ENCODE measurements at places on chromosomes 2 and 18.

DNA sequence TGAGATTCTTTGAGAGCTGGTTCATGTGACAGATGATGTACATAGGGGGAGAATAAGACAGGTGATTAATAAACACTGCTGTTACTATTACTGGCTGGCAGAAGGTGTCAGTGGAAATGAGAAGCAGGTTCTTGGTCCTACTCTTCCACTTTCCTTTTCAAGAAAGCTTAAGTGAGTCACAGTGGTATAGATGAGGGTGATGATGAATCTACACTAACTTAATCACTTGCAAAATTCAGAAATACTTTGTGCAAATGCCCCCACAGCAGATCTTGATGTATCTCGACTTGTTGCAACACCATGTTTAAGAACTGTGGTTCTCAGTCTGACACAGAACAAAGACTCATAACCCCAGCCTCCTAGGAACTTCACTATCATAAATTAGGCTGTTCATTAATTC lies 35.9 kb upstream of the MGAT5 start:
- DNase-seq, result no peak

DNA sequence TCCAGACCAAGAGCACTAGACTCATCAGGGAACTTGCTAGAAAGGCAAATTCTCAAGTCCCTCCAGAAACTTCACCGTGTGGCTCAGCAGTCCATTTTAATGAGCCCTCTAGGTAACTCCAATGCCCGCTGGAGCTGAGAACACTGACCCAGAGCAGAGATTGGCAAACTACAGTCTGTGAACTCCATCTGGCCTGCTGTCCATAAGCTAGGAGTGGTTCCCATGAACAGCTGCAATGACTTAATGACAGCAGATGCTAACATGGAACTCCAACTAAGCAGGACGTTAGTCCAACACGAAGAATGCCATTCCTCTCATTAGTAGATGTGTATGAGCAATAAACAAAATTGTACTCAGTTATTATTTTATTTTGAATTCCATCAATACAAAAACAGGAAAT lies 371.9 kb downstream of the STK39 start:
- DNase-seq, result no peak

- DNase-seq, result no peak
Observed at GRCh38 chr2:74436111-74436805, 5.5 kb downstream of the RTKN start.

DNA sequence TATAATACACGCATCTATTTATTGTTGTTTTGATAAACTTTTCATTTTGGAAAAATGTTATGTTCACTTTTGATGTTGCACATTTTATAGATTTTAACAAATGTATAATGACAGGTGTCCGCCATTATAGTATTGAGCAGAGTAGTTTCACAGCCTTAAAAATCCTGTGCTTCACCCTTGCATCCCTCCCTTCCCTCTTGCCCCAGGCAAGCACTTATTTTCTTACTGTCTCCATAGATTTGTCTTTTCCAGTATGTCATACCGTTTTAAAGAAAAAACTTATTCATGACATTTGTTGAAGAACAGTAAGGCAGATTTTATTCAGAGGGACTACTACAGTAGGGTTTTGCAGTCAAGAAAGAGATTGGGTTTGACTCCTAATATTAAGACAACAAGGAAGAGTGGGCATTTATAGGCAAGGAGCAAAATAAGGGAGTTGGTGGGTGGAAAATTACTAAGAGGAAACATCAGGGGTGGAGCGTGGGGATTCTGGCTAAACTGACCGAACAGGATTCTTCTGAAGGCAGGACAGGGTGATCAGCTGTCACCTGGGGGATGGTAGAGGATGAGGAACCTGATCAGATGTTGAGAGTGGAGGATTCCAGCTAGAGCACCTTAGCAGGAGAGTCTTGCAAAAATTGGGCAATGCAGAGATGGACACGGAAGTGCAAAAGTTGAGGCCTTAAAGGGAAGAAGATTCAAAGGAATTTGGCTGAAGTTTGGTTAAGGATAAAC lies 108.8 kb downstream of the NCK2 start:
- no peak for DNase-seq

- DNase-seq, result no peak
Observed at GRCh38 chr18:75057169-75057960, 151.6 kb downstream of the PTGR3 start.

DNA sequence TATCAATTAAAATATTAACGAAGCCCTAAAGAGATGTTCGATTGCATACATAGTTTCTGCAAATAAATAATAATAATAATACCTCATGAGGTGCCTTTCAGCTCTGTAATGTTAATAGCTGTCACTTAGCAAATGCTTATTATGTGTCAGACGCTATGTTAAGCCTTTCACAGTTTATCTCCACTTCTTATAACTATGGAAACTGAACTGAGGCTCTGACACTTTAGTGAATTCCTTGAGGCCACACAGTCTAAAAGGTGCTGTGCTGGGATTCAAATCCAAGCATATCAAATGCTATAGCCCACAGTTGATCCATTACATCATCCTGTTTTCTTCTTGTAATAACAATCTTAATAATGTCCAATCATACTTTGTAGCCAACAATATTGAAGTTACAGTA lies 1571.5 kb upstream of the NXPH2 start:
- DNase-seq, result no peak

- DNase-seq, result no peak
Observed at GRCh38 chr2:190063624-190064023, 1.1 kb upstream of the MSTN start.

GRCh38 chr2:8006181-8006580 lies 675.7 kb upstream of the ID2 start:
- DNase-seq, result no peak

DNA sequence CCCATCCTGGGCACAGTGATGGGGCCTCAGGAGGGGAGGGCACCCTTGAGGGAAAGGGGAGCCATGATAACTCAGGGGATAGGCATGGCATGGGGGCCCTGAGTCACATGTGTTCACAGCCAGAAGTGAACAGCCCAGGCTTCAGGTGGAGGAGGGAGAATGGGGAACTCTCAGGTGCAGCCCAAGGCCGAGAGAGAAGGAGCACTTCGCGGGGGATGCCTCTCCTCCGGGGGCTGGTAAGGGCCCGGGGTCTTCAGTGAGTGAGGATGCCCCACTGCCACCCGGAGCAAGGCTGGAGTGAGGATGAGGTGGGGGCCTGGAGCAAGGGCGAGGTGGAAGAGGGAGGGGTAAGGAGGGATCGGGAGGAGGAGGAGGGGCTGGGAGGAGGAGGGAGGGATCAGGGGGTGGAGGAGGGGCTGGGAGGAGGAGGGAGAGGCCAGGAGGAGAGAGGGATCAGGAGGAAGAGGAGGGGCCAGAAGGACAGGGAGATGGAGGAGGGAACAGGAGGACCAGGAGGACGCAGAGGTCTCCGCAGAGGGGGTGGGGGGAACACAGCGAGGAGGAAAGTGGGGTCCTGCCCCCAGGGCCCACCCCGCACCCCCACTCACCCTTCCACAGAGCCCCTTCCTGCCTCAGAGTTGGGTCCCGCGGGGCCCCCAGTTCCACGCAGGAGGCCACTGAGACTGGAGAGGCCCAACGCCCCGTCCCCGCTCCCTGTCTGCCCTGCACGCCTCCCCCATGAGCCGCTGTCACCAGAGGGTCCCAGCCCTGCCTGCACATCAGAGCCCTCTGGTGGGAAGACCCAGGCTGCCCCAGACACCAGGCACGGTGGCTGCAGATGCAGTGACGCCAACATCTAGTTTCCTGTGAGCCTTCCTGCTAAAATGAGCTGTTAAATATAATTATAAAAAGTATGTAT lies 42.8 kb downstream of the RAMP1 start:
- no peak for DNase-seq

- DNase-seq, result no peak
Observed at GRCh38 chr2:211447548-211447947, 891.1 kb downstream of the CPS1 start.

- DNase-seq, result no peak
Observed at GRCh38 chr2:237180987-237181386, 95.3 kb downstream of the COPS8 start.

GRCh38 chr2:71852141-71852711 lies 295.4 kb downstream of the CYP26B1 start:
- no peak for DNase-seq

- no peak for DNase-seq
Observed at GRCh38 chr2:187177253-187177652, 270.8 kb downstream of the CALCRL start.

DNA sequence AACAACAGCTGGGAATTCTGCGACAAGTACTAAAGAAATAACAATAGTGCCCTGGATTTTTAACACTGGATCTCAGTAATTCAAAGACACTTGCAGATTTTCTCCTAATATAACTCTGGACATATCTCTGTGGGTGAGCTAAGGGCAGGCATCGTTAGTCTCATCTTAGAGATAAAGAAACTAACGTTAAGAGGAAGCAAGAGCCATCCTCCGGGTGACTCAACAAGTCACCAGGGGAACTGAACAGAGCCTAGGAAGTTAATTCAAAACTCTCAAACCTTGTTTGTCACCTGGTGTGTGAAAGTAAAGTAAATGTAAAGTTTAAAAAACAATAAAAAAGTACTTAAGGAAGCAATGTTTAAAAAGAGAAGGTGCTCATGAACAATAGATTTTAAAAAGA lies 41.6 kb upstream of the NRP2 start:
- DNase-seq, result no peak

- no peak for DNase-seq
Observed at GRCh38 chr2:179561702-179562101, 297.1 kb upstream of the SESTD1 start.

GRCh38 chr18:32773382-32773712 lies 524 bp upstream of the KLHL14 start:
- no peak for DNase-seq

DNA sequence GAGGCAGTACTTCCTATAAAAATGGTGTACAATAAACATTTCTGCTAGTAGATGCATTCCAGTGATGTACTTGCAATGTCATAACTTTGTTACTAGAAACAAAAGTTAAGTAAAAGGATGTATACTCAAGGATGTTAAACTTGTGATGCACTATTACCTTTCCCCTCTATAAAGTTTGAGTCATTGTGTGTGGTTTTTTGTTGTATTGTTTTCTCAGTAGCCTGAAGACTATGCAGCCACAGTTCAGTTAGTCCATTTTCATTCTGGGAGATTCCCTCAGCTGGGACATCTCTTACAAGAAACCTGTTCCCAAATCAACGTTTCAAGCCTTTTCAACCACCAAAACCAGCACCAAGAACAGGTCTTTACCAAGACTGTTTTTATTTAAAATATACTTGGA lies 5.6 kb downstream of the ATP5MC3 start:
- DNase-seq, result no peak

DNA sequence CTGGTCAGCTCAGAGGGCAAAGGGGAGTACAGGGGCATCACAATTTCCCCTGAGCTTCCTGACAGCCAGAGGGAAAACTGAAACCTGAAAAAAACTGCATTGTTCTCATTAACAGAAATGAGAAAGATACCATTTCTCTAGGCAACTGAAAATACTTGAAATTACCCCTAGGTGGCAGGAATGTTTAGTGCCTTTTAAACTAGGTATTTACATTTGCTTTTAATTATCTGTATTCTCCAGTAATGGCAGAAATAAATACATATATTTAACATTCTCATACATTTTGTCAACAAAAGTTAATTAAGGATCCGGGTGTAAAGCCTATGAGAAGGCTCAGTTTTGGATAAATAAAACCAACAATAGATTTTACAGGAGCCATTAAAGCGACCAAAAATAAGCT lies 34.5 kb downstream of the RPL31 start:
- no peak for DNase-seq

DNA sequence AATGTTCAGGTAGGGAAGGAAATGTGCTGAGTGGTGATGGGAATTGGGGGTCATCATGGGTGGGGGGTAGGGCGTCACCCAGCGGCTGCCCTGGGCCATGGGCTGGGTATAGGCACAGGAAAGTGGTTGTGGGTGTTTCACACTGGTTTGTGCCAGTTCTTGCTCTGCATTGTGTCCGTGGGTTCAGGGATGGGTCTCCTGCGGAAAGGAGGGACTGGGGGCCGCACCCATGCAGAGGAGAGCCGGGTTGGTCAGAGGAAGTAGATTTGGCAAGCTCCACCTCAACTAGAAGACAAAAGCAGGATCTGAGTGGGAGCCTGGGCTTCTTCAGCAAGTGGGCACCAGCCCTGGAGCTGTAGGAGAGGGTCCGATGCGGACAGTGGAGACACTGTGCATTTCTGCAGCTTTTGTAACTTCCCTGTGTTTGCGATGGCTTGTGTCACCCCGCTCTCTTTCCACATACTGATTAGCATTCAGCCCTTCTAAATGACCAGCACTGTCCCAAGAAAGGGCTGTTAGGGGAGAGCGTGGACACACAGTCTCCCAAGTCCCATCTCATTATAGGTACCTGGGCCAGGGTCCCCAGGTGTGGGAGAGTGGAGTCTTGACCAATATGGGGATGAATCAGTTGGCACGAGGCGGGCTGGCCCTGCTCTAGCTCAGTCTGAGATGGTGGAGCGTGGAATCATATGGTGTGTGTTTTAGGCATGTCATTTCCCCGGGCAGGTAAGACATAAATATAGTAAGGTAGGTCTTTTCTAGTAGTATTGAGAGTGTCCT lies 67.2 kb downstream of the LRRFIP1 start:
- DNase-seq, result no peak

GRCh38 chr2:102037681-102038080 lies 45.9 kb downstream of the IL1R2 start:
- no peak for DNase-seq

- no peak for DNase-seq
Observed at GRCh38 chr18:51010218-51010617, 19.8 kb upstream of the SMAD4 start.

DNA sequence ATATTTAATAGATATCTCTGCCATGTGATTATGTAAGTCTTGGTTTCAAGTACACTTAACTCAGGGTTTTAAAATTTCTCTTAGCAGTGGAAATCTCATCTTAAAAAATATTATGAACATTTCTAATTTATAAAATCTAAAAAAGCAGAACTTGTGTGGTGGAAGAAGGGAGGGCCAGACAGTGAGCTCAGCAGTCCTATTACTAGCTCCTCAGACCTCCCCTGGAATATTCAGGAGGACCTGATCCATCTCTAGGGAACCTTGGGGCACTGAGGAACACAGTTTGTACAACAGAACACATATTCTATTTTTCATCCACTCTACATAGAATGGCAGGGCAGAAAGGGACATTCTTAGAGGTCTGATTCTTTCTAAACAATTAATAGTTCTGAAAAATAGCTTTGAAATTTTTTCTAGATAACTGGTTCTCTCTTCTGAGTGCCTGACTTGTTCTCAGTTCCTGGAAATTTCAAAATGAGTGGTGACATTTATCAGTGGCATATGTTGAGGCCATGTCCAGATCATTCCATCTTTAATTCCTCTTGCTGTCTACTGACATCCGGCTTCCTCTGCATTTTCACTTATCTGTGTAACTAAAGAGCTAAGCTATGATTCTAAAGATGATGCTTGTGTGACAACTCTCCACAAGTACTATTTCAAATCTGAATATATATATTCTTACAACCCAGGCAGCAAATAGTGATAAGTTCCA lies 8.2 kb upstream of the MAP4K4 start:
- no peak for DNase-seq

GRCh38 chr18:22432657-22433137 lies 15.0 kb upstream of the CTAGE1 start:
- no peak for DNase-seq

- no peak for DNase-seq
Observed at GRCh38 chr2:121648206-121649148, 785 bp downstream of the CLASP1 start.

- DNase-seq, result no peak
Observed at GRCh38 chr2:228545748-228546145, 364.3 kb upstream of the SPHKAP start.

- no peak for DNase-seq
Observed at GRCh38 chr2:222969491-222969890, 82.5 kb upstream of the KCNE4 start.
